Chondrocyte (in vitro differentiated cells): ENCODE measurements at places on chromosomes 12 and 14.
A peak's percentile ranks its signal among the peaks of the same experiment; 100 is the strongest.

GRCh38 chr14:100470523-100470897 is 116.7 kb downstream of the BEGAIN start:
- DNase-seq, result no peak

- no peak for DNase-seq
These were observed 1266.2 kb downstream of the TMEM121 start for GRCh38 chr14:106792543-106792942.

- DNase-seq, result no peak
These were observed 16.7 kb upstream of the ZDHHC22 start for GRCh38 chr14:77158175-77158881.

- no peak for DNase-seq
These were observed 189.4 kb downstream of the RPS29 start for GRCh38 chr14:49396801-49397200.

DNA sequence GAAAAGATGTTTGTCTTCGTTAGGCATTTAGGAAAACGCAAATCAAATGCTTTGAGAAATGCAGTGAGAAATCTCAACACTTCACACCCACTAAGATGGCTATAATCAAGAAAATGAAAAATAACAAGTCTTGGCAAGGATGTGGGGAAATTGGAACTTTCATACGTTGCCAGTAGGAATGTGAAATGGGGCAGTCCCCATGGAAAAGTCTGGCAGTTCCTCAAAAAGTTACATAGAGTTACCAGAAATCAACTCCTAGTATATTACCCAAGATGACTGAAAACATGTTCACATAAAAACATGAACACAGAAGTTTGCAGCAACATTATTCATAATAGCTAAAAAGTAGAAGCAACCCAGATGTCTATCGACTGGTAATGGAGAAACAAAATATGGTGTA is 41.5 kb upstream of the LRTM2 start:
- DNase-seq, result no peak

DNA sequence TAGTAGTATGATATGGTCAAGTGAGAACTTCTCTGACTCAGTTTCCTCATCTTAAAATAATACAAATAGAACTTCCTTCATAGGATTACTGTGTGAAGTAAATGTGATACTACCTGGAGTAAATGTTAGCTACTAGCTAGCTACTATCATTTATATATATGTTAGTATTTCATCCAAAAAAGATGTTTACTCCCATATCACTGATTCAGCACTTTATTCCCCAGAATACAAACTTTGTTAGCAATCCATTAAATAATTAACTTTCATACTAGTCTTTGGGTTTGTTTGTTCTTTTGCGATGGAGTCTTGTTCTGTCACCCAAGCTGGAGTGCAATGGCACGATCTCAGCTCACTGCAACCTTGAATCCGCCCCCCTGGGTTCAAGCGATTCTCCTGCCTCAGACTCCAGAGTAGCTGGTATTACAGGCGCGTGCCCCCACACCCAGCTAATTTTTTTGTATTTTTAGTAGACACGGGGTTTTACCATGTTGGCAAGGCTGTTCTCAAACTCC is 8.4 kb downstream of the SBNO1 start:
- DNase-seq, result peak; percentile 28

- DNase-seq, result no peak
These were observed 815 bp downstream of the NID2 start for GRCh38 chr14:52067873-52068614.

DNA sequence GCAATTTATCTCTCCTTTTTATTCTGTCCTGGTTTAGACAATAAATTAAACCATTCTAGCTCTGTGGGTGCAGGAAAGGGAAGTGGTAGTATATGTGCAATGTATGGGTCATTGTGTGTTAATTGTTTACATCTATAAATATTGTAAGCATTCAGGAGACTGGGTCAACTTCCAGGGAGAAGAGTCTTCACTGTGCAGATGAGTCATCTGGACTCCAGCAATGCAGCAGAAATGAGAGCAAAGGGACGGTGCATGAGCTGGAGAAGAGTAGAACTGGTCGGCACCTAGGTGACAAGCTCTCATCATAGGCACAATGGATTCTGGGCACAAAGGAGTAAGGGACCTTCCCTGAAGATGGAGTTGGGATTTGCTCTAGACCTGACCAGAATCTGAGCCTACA is 211.1 kb upstream of the DAAM1 start:
- DNase-seq, result no peak

- DNase-seq, result no peak
These were observed 6.5 kb downstream of the NECAP1 start for GRCh38 chr12:8088574-8088973.

GRCh38 chr12:9149372-9149771 is 33.7 kb upstream of the A2M start:
- DNase-seq, result no peak

DNA sequence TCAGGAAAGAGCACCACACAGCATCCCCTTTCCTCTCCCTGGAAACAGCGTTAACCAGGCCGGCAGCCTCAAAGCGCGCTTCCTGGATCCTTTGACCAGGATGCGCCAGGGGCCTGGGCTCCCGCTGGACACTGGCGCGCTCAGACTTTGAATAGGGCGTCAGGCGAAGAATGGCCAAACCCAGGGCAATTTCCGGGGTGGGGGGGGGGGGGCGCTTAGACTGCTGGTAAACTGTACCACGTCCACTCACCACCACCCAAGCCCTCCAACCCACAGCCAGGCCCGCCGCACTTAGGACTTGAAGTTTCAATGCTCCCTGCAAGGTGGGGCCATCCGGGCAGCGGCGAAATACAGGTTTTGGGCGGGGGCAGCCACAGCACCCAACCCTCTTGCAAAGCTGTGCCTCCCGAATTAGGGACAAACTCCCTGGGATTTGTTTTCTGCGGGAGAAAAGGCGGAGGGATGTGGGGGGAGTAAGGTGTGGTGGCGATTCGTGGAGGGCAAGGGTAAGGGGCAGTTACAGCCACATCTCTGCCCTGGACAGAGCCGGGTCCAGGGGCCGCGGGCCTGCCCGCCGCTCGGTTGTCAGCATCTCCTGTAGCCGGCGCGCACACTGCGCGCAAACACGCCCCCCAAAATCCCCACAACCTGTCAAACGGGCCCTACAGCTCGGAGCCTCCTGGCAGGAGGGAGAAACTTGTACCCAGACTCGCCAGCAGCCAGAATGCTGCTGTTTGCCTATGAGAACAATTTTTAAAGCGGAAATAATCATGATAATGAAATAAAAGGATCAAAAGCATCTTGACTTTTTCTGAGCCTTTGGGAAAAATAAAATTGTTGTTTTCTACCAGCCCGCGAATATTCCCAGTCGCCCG is 958 bp downstream of the RTN1 start:
- DNase-seq, result no peak

- no peak for DNase-seq
These were observed 113.2 kb downstream of the RBM19 start for GRCh38 chr12:113852695-113853490.

DNA sequence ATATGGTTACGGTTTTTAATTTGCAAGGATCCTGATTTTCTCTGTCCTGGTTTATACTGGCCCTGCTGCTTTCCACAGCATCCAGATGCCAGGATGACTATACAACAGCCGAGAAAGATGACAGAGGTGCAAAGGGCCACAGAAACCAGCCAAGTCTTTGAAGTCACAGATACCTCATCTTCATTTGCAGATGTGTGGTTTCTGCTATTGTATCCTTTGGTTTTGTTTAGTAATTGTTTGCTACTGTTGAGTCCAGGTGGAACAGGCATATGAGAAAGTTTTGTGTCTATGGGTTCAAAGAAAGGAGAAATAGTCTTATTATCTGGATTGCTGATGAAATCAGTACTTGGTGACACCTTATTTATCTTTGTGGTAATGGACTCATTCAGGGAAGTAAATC is 17.3 kb upstream of the KLHL42 start:
- no peak for DNase-seq
